ENCODE measurements at places on chromosomes 3 and 15.

- no peak for DNase-seq
Observed at GRCh38 chr15:57373251-57373881, 2.9 kb upstream of the CGNL1 start.

DNA sequence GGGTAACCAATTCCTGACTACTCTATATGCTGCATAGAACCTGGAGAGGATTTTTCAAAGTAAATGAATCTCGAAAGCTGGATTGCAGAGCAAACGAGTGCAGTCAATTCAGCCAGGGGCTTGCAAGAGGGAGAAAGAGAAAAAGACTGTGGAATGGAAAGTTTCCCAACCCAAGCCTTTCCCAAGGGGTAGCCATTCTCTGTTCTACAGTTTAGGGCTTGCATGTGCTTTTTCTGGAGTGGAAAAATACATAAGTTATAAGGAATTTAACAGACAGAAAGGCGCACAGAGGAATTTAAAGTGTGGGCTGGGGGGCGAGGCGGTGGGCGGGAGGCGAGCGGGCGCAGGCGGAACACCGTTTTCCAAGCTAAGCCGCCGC is 511 bp upstream of the RARB start:
- DNase-seq, result no peak

GRCh38 chr3:171862993-171863521 is 19.9 kb downstream of the TMEM212 start:
- no peak for DNase-seq

DNA sequence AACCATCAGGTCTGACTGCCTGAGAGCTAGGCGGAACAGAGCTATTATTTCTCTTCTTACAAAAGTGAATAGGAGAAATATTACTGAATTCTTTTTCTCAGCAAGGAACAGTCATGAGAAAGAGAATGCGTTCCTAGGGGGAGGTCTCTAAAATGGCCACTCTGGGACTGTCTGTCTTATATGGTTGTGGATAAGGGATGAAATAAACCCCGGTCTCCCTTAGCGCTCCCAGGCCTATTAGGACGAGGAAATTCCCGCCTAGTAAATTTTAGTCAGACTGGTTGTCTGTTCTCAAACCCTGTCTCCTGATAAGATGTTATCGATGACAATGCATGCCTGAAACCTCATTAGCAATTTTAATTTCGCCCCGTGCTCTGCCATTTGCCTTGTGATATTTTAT is 20.1 kb upstream of the WDR5B start:
- DNase-seq, result no peak

- no peak for DNase-seq
Observed at GRCh38 chr3:191523148-191523547, 62.2 kb downstream of the PYDC2 start.

DNA sequence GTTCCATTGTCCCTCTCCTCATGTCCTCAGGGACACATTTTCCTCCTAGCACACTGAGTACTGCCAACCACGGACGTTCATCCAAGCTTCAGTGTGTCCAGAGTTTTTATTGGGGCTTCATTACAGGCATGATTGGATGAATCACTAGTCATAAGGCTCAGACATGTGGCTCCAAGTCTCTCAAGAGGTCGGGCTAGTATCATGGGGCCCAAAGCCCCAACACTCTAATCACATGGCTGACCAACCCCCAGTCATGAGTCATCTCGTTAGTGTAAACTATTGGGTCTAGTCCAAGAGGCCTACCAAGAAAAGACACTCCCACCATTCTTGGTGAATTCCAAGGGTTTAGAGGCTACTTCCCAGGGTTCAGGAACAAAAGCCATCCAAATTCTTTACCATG is 4.4 kb downstream of the TERC start:
- no peak for DNase-seq

GRCh38 chr3:138468886-138469285 is 34.5 kb downstream of the ESYT3 start:
- DNase-seq, result no peak

GRCh38 chr3:31880020-31880419 is 101.0 kb downstream of the OSBPL10 start:
- no peak for DNase-seq

DNA sequence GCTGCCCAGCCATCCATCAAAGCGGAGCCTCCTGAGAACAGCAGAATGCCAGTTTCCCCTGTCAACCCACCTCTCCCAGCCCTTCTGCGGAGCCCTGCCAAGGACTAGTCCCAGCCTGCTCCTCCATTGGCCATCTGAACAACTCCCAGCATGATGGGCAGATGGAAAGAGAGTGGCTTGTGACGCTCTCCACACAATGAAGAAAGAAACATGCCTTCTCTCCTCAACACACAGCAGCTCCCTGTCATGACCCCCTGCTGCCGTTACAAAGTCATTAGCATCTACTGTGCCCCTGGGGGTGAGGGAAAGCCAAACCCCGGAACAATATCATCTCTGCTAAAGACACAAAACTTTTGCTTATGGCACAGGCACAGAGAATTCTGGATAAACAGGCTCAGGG is 33.6 kb downstream of the MECOM start:
- no peak for DNase-seq

DNA sequence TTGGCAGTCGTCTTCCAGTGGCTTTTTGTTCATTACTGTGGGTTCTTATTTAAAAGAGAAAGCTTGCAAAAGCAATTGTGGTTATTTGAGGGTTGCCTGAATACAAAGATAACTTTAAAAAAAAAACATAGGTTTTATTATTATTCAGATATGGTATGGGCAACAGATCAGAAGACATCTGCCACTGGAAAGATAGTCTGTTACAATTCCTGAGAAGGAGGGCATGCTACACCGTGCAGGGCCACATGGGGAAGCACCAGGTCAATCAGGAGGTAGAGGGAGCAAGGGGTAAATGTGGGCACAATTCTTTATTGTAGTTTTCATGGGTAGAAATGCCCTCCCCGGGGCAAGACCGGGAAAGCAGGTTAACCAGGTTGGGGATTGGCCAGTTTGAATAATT is 46.5 kb downstream of the BBS4 start:
- no peak for DNase-seq

GRCh38 chr3:189383630-189384029 is 211.9 kb downstream of the TPRG1 start:
- no peak for DNase-seq

DNA sequence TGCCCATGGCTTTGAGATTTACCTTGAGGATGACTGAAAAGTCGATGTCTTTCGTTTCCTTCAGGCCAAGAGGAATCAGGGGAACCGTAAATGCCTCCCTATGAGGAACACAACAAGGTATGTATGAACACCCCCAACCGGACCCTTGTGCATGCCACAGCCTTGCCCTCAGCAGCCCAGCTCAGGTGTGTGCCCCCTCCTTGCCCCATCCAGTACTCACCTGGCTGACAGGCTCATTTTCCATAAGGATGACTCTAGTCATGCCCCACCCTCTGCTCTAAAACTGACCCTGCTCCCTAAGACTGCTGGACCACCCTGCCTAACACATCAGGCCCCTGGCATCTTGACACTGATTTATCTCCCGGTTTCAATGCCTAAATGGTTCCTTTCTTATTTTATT is 270.0 kb downstream of the GOLGA6L6 start:
- DNase-seq, result no peak

- DNase-seq, result no peak
Observed at GRCh38 chr3:127545711-127546457, 44.6 kb downstream of the TPRA1 start.

DNA sequence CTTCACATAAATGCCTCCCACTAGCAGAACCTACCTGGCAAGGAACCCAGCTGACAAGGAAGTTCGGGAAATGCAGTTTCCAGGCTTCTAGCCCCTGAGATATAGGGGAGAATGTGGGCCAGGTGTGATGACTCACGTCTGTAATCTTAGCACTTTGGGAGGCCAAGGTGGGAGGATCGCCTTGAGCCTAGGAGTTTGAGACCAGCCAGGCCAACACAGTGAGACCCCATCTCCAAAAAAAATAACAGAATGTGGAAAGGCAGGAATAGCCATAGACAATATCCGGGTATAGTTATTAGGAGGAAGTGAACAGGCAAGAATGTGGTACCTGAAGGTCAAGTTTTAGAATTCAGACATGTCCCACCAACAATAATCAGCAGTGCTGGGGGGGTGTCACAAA is 40.5 kb upstream of the SH3BP5 start:
- DNase-seq, result no peak

DNA sequence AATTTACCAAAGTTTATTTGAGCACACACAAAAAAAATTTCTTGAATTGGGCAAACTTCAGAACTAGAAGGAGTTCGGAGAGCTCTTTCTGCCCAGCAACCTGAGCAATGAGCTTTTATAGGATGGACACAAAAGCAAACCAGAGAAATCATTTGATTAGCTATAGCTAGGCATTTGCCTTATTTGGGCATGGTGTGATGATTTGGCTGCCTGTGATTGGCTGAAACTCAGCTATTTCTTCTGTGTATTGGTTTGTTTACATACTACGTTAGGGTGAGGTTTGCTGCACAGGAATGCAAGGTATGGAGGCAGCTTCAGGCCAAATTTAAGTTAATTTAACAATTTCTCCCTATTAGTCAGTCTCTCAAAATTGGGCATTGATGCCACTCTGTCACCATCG is 65.1 kb downstream of the NEK11 start:
- peak; percentile 42 for DNase-seq

- DNase-seq, result no peak
Observed at GRCh38 chr3:101131767-101132166, 138.5 kb upstream of the ABI3BP start.

- DNase-seq, result peak; percentile 51
Observed at GRCh38 chr3:185976977-185977678, 39.3 kb upstream of the TRA2B start.

GRCh38 chr3:198081421-198081844 is 121.4 kb downstream of the LMLN start:
- DNase-seq, result no peak

DNA sequence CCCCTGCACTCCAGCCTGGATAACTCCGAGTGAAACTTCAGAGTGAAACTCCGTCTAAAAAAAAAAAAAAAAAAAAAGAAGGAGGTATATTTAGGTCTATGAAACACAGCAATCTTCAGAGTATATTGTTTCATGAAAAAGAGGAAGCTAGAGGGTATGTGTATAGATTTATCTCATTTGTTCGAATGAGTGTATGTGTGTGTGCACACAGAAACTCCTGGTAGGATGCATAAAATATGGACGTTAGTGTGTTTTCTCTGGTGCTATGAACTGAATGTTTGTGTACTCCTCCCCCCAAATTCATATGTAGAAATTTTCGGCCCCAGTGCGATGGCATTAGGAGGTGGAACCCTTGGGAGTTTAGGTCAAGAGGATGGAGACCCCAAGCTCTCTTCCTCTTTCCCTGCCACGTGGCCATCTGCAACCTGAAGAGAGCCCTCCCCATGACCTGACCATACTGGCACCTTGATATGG is 98.6 kb upstream of the KLF13 start:
- DNase-seq, result no peak

GRCh38 chr15:58374147-58374546 is 57.6 kb upstream of the LIPC start:
- DNase-seq, result no peak

- no peak for DNase-seq
Observed at GRCh38 chr3:64848822-64849221, 161.0 kb upstream of the ADAMTS9 start.

- no peak for DNase-seq
Observed at GRCh38 chr3:24273491-24273890, 221.2 kb downstream of the THRB start.

DNA sequence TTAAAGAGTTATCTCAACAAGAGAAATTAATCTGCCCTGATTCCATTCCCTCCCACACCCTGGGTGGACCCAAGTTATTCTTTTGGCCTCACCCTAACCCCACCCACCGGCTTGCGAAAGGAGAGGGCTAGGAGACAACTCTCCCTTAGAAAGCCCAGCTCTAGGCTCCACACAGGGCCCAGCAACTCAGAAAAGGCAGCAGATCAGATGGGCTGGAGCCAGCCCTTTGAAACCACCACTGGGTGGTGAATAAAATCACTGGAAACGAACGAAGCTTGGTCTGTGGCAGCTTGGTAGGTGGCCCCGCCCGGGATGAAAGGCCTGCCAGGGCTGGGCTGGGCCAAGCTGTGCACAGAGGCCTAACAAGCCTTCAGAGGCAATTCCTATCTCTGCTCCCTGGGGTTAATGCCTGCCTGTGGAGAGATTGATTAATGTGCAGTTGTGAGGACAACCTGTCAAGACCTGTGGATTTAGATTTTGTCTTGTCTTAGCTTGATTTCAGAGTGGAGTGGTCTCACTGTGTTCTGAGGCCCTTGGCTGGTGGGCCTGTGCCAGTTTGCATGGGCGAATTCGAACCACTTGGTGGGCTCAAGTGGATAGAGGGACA is 38.8 kb downstream of the BHLHE40 start:
- no peak for DNase-seq

DNA sequence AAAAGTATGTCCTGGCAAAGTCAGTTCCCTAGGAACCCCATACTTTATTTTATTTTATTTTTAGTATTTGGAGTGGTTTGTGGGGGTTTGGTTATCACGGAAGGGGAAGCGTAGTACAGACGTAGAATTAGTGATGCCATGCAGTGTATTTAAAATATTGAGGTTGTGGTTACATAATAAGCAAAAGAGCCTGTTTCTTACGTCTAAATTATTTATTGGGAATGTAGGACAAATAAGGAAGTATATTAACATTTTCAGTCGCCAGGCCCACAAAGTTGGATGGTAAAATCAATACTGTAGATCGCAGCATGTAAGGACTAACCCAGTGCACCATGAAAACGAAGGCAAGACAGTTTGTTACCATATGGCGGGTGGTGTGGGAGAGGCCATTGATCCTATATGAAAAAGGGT is 558 bp downstream of the DTWD1 start:
- DNase-seq, result peak; percentile 17

DNA sequence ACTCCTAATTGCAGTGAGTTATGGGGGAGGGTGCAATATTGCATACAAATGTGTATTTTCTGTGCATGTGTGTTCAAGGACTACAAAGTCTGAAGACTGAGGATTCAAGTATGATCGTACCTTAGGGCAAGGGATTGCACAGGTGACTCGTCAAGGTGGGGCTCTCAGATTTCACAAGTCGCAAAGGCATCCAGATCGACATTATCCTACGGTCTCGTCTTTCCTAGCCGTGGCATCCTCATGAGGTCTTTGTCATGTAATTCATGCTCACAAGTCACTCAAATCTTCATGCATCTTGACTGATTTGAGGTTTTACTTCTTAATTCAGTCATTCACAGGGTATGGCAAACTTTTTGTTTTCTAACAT is 191.4 kb upstream of the HES1 start:
- DNase-seq, result no peak

GRCh38 chr15:37682304-37682703 is 252.1 kb upstream of the TMCO5A start:
- DNase-seq, result no peak

Data from SK-N-DZ (cell line).